ENCODE measurements at places on chromosomes 1 and 21.
A peak's percentile ranks its signal among the peaks of the same experiment; 100 is the strongest.

GRCh38 chr1:243850202-243850451, at the start of gene AKT3:
Gene AKT3, minus strand, starts transcription at chr1:243850243. Its CDS starts 7,073 bp downstream, at chr1:243843170.
- DNase-seq = no peak

GRCh38 chr1:8602471-8603219, 214.8 kb downstream of the RERE start:
- peak; percentile 53 for DNase-seq

GRCh38 chr1:22330760-22331119, 120.9 kb upstream of the ZBTB40 start:
- DNase-seq = no peak

DNA sequence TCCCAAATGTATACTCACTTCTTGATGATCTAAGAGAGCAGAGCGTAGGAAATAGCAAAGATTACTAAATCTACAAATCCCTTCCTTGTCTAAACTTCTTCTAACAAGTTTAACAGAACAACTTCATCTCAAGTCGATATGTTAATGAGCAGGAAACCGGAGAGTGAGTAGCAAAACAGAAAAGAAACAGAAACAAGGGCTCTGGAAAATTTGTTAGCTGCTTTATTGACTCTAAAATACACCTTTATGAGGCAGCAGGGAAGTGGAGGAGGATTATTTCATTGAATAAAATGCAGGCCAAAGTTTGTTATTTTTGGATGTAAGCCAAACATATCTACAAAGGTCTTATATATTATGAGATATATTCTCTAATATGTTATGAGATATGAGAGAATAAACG, 192.4 kb downstream of the LRRIQ3 start:
- no peak for DNase-seq

- peak; percentile 18 for DNase-seq
Observed at GRCh38 chr1:223556414-223557129, 108.9 kb downstream of the CAPN8 start.

GRCh38 chr1:161008869-161009510, 12.0 kb downstream of the F11R start:
- DNase-seq = no peak

DNA sequence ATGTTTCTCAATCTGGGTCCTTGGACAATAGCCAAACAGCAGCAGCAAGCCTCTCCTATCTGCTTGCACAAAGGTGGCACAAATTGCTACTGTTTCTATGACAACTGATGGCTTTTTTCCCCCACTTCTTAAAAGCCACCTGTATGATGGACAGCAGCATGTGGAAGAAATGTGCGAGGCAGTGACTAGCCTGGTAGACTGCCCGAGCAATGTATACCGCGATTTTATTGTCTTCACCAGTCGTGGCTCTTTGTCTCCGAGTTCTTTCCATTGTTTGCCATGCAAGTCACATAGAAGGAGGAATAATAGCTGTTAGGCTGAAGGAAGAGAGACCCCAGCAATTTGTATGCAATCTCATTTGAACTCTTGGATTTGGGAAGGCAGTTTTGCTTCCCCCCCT, 79.4 kb downstream of the S1PR1 start:
- DNase-seq = no peak
